AG09309 (cell line): ENCODE measurements at places on chromosomes 16 and 17.

GRCh38 chr17:36523113-36523512 lies 11.6 kb downstream of the MYO19 start:
- DNase-seq = no peak

- DNase-seq = no peak
Observed at GRCh38 chr17:53133876-53134275, 688.9 kb upstream of the KIF2B start.

DNA sequence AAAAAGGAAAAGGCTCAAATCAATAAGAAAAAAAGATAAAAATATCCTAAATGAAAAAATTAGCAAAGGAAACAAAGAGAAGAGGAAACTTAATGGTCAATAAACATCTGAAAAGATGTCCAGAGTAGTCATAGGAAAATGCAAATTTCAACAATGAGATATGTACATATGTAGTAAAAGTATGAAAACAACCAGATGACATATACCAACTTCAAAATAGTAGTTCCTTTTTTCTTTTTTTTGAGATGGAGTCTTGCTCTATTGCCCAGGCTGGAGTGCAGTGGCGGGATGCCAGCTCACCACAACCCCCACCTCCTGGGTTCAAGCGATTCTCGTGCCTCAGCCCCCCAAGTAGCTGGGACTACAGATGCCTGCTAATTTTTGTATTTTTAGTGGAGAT lies 21.7 kb upstream of the NFAT5 start:
- DNase-seq = no peak

- DNase-seq = no peak
Observed at GRCh38 chr16:72969146-72969545, 78.8 kb downstream of the ZFHX3 start.

- DNase-seq = no peak
Observed at GRCh38 chr17:49120166-49120565, 12.4 kb upstream of the B4GALNT2 start.

- DNase-seq = no peak
Observed at GRCh38 chr16:52843381-52843780, 209.3 kb downstream of the CHD9NB start.

DNA sequence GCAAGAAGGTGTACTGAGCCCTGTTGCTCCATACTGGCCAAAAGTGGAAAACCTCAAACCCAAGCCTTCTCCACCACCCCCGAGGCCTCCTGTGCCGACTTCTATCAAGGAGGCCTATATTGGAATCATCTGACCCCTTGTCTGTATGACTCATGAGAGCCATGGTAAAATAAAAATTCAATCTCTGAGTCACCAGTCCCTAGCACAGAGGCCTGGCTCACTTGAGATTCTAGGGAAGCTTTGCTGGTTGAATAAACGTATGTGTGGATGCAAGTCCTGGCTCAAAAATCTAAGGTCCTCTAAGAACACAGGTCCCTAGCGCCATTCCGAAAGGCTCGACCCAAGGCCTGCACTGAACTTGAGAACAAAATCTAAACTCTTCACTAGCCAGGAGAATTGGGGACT lies 15.0 kb downstream of the NSMCE1 start:
- DNase-seq = no peak

GRCh38 chr17:75295201-75296158 lies 6.2 kb upstream of the SLC25A19 start:
- DNase-seq = no peak

- DNase-seq = no peak
Observed at GRCh38 chr16:54288030-54288834, 1.6 kb upstream of the IRX3 start.

DNA sequence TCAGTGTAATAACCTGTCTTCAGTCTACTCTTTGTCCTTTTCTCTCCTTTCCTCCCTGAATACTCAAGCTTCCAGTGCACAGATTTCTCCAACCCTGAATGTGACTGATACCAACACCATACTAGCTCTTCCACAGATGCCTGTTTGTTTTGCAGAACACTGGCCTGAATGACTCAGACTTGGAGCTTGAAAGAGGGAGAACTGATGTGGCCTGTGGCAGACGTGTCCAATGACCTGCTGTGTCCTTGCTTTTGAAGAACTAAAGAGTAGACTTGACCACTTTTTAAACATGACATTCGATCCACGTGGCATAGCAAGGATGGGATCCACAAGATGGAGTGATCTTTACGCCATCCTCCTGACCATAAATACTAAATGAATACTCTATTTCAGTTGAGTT lies 361.0 kb downstream of the WWOX start:
- no peak for DNase-seq

DNA sequence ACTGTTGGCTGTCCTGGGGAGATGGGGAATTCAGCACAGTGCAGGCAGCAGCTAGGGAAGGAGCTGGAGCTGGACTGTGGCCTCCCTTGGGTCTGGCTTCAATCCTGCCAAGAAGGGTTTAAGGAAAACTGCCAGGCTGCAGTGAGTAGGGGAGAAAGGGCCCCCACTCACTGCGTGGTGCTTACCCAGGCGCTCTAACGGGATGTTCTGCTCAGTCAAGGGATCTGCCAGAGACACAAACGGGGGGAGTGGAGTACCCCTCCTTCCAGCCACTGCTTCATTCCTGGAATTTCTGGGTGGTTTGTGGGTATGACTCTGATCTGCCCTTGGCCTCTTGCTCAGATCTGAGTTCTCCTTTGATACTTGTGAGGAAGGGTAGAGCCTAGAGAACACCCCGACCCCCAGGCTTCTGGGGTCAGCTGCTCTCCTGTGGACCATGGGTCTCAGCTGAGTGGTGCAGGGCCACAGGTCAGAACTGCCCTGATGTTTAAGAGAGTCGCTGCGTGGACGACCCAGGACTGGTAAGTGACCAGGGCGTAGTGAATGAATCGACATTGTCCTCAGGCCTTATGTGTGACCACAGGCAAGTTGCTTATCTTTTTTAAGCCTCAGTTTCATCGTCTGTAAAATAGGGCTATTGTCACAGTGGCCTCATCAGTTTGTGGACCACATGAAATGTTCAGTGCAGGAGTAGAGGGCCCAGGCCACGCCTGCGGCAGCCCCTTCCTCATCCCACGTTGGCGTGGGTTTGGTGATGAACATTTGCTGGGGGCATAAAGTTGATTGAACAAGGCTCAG lies 9.6 kb downstream of the CRISPLD2 start:
- peak; percentile 71 for DNase-seq

GRCh38 chr17:29757788-29758187 lies 135.1 kb upstream of the CORO6 start:
- DNase-seq = no peak

- no peak for DNase-seq
Observed at GRCh38 chr17:39767147-39767546, 29.4 kb downstream of the GRB7 start.

DNA sequence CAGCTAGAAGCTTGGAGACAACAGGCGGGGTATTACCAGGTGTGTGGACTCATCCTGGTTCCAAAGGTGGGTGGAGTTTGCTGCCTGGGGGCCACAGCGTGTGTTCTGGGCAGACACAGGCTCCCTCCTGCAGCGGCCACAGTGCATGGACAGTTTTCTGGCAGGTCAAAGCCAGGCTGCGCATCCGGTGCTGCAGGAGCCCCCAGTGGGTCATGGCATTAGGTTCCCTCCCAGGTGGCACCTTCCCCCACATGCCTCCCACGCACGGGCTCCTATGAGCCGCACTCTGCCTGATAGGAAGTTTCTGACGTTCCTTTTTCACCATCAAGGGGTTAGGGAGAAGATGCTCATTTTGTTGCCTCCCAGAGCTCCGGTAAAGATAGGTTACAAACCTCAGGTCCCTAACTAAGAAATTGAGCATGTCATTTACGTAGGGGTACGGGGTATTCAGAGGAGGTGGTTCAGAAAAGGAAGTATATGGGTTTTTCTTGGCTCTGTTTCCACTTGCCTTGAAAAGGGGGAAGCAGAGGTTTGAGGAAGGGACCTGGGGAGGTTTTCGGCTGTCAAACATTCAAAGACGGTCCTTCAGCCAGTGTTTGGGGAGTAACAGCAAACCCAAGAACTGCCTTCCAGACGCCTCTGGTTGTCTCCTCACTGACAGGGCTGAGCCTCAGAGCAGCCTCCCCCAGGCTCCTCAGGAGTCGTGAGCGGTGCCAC lies 32.7 kb upstream of the NAT9 start:
- DNase-seq = no peak

DNA sequence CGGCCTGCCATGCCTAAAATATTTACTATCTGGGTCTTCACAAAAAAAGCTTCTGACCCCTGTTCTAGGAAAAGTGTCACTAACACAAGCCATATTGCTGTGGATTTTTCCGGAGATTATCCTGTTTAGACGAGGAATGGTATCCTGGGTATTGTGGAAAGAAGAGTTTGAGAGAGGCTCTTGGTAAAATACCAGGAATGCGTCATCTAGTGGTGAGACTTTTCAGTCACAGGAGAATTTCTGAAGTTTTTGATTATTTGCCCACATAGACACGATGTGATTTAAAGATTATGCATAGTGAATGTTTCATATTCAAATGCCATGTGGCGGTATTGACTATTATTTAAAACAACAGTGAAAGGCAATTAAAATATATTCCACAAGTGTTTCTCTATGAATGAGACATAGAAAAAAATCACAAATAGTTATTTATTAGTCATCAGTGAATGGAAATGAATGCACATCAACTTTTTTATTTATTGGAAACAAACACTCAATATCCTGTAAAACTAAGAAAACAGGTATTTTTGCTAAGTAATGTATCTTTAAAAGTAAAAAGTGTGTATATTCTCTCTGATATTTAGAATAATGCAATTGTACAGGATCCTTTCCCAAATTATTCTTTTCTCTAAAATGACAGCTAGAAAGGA lies 7.8 kb downstream of the KRT28 start:
- DNase-seq = no peak

DNA sequence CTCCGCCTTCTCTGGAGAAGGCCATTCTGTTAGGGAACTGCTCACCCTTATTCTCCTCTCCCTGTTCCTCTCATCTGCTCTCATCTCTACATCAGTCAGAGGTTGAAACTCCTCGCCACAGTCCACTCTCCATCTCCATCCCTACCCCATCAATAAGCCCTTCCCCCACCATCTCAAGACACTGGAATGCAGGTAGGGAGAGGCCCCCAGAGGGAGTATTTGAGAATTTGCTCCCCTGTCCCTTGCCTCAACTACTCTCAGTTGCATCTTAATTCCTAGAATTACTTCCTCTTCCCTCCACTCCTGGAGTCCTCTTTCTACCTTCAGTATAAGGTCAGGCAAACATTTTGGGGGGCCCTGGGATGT lies 2.0 kb upstream of the AATF start:
- DNase-seq = no peak

DNA sequence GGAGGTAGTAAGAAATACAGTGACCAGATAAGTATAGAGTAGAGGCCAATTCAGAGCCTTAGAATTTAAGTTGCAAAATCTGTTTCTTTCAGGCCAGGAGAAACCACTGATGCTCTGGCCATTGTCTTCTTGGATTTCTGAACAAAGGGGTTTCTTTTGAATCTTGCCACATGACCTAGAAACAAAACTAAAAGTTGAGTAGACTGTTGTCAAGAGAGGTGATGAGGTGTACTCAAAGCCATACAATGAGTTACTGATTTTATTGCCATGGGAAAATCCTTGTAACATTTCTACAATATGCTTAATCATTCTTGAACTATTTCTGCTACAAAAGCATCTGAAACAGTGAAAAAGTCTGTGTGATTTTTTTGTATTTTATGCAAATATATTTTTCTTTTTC lies 881.3 kb downstream of the CDH11 start:
- peak; percentile 42 for DNase-seq

DNA sequence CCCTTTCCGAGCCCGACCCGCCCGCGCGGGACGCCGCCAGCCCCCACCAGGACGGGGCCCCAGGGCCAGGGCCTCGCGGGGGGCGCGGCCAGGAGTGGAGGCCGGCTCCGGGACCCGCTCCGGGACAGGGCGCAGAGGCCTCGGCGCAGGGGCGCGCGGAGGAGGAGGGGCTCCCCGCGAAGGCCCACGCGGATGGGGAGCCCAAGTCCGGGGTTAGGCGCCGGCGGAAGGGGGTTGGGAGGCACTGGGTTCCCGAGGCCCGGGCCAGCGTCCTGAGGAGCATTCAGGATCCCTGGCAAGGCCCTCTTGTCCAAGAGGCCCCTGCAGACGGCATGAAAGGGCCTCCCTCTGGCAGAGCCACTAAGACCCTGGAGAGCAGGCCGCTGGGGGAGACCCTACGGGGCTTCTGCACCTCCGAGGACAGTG lies 57.8 kb upstream of the CIBAR2 start:
- DNase-seq = no peak

GRCh38 chr16:22674832-22675191 lies 139.2 kb upstream of the HS3ST2 start:
- DNase-seq = no peak

GRCh38 chr16:89315271-89315670 lies 97.8 kb downstream of the ZNF778 start:
- DNase-seq = no peak

DNA sequence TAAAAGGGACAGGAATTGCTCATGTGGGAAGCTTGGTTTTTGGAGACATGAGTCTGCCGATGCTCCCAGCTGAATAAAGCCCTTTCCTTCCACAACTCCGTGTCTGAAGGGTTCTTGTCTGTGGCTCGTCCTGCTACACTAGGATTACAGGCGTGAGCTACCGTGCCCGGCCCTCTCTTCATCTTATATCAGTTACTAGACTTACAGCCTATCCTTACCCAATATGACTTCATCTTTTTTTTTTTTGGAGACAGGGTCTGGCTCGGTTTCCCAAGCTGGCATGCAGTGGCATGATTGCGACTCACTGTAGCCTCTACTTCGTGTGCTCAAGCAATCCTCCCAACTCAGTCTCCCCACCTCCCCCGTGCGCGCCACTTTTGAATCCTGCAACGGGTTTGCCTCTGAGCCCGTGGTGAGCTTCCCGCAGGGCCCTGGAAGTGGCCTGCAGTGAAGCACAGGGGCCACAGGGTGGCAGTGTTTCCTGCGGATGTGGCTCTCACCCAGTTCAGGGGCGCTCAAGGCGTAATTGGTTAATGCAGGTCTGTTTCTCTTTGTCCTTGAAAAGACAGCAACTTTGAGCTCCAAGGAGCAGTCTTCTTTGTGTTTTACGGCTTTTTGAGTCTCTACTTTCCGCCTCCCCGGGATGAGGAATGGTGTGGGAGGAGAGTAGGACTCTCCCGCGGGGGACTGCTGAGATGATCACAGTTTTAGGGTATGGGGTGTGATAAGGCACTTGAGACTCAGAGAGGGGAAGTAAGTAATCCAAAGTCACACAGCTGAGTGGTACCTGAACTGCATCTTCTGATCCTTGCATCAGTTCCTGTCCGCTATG lies 22.7 kb upstream of the GPRC5B start:
- peak; percentile 10 for DNase-seq

- DNase-seq = no peak
Observed at GRCh38 chr17:82487910-82488309, 29.4 kb downstream of the NARF start.
